ENCODE measurements at places on chromosomes 11 and 22.

DNA sequence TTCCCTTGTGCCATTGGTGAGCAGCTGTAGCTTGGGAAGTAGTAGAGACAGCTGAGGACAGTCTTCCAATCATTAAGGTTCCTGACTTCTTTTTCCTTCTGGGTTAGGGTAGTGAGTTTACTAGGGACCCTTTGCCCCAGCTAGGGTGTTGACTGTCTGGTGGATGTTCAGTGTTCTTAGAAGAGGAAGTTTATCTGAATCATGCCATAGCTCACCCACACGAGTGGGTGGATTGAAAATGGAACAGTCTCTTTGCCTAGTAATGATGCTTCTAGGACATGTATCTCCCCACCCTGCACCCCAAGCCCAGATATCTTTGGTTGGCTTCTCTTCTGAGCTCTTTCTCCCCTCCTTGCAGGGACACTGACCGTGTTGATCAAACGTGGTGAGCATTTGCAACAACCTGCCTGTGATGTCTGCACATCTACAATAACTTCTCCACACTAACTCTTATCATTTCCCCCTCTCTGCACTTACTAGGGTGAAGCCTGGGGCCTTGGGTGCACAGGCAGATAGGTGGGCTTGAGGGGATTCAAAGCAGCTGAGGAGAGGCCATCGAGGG lies 57.1 kb upstream of the HORMAD2 start:
- no peak for DNase-seq

- no peak for DNase-seq
Observed at GRCh38 chr11:44758983-44759382, 32.2 kb downstream of the TSPAN18 start.

DNA sequence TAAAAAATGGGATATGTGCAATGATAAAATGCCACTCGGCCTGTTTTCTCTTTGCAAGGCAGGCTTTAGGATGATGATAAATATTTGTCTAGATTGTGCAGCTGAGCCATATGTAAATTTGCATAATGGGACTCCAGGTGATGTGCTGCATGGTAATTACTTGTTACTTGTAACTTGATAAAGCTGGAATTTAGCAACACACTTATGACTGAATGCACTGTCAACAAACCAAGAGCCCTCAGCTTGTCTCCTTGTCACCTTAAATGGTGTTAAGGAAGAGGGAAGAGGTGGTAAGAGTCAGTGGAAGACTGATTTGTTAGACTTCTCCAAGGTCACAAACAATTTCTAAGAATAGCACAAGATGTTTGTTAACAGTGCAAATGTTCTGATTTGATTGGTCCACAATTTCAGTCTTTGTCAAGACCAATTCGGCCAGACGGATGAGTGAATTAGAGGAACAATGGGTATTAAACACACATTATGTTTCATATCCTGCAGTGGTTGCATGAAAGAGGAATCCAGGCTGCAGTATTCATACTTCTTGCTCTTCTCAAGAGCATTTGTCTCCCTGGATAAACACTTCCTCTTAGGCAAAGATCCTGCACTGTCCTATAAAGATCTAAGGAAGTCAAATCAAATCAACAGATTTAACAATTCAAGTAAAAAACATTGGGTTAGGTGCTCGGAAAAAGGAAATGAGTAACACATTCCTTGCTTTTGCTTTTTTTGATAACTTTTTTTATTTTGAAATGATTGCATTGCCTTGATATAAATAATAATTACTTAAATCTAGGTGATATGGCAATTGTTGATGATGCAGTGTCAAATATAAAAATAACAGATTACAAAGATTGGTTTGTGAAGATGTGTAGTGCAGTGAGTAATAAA lies 448.3 kb upstream of the DDI1 start:
- DNase-seq: no peak

DNA sequence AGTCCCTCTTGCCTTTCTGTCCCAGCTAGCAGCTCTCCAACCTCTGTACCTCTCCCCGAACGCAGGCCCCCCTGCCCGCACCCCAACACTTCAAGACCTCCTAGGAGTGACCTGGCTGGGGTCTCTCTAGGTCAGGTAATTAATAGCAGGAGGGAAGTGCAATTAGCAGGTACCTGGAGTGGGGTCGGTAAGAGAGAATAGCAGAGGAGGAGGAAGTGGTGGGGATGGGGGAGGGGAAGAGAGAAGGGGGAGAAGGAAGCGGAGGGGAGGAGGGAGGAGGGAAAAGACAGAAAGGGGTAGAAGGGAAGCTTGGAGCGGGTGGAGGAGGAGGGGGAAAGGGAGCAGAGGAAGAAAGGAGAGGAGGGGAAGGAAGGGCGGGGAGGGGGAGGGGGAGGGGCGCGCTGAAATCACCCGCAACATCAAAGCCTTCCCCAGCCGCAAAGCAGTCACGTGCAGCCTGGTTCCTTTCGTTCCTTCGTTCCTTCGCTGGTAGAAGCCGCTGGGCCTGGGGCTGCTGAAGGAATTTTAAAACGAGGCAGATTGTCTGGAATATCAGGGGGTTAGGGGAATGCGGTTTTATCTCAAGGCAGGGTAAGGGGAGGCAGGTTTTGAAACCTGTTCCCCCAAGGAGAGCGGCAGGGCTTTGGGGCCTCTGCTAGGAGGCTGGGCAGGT lies 29.3 kb upstream of the TCF20 start:
- peak; percentile 80 for DNase-seq

DNA sequence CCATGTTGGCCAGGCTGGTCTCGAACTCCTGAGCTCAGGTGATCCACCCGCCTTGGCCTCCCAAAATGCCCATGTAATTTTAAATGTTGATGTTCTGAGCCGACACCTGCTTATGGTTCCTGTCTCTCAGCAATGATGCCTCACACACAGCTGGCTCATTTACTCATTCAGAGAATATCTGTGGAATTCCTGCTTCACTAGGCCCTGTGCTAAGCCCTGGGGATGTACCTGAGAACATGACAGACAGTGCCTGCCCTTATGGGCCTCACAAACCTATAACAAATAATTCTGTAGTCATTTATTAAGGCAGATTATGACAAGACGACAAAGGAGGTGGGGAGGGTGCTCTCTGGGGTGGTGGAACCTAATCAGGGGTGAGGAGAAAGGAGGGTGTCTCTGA lies 93.7 kb downstream of the PRR5L start:
- no peak for DNase-seq

DNA sequence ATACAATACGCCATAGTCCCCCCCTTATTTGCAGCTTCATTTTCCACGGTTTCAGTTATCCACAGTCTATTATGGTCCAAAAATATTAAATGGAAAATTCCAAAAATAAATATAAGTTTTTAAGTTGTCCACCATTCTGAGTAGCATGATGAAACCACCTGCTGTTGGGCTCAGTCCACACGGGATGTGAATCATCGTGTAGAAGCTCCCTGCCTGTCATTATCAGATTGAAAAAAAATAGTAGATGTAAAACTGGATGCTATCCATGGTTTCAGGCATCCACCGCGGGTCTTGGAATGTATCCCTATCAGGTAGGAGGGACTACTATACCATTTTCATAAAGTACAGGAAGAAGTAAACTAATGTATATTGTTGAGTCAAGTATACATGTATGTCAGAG lies 127.4 kb downstream of the TTC17 start:
- DNase-seq: no peak

GRCh38 chr11:3123761-3124733 lies 41.1 kb downstream of the OSBPL5 start:
- DNase-seq: no peak

DNA sequence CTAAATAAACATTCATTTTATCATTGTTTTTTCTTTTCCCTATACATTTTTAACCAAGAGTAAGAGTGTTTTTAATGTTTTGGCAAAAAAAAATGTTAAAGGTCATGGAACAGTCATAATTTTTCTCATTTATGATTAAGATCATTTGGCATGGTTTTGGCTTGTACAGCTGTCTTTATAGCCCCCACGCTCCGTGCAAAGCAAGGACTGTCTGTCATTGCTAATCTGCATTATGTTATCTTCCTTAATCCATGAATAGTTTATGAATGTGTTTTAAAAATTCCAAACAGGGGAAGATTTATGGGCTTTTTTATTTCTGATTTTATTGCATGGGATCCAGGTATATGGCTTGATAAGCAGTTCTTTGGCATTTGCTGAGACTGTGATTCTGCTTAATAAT lies 28.1 kb downstream of the PGM2L1 start:
- no peak for DNase-seq

- DNase-seq: no peak
Observed at GRCh38 chr11:77202941-77203900, 75.2 kb downstream of the MYO7A start.

Data from Karpas-422 (cell line).